ENCODE measurements at places on chromosomes 7 and 10. TPM values are rescaled to one million over a fixed set of nuclear protein-coding genes. Genes with fewer than 3 reads are reported as not detected.

The CCZ1 gene
- 64.1 TPM for total RNA-seq

The SFTPA1 gene
- not detected for total RNA-seq

The LRIT1 gene
- total RNA-seq = not detected

The NCF1 gene
- not detected for total RNA-seq

The SP8 gene
- total RNA-seq = 1.0 TPM

The ZWINT gene
- total RNA-seq = 19.4 TPM

The WDR86 gene
- 10.6 TPM for total RNA-seq

The TSPAN15 gene
- 29.0 TPM for total RNA-seq

The OGDHL gene
- 9.5 TPM for total RNA-seq

The FZD1 gene
- 8.1 TPM for total RNA-seq

The GATA3 gene
- total RNA-seq = 0.96 TPM

The ZNF365 gene
- total RNA-seq = 0.93 TPM

The GALNT17 gene
- 4.3 TPM for total RNA-seq

The TAS2R3 gene
- total RNA-seq = 1.3 TPM

The LAMB4 gene
- 1.9 TPM for total RNA-seq

The PALD1 gene
- total RNA-seq = 2.2 TPM

The CTAGE6 gene
- total RNA-seq = 0.07 TPM

The ITIH5 gene
- total RNA-seq = 22.8 TPM

The DNAJC9 gene
- 27.2 TPM for total RNA-seq

The WNT8B gene
- not detected for total RNA-seq

The CDC14C gene
- 0.23 TPM for total RNA-seq

The PDZD7 gene
- total RNA-seq = 6.0 TPM

The TFEC gene
- 34.8 TPM for total RNA-seq

The DPY19L1 gene
- total RNA-seq = 16.7 TPM

The CYP26C1 gene
- total RNA-seq = not detected

The EBF3 gene
- total RNA-seq = 0.77 TPM

The CPA1 gene
- total RNA-seq = 3.8 TPM

The BTBD16 gene
- total RNA-seq = 0.47 TPM

The ADRA2A gene
- 1.9 TPM for total RNA-seq

The TECPR1 gene
- total RNA-seq = 10.7 TPM

The UPP1 gene
- 12.7 TPM for total RNA-seq

The RNF32 gene
- 1.4 TPM for total RNA-seq

The CCT6A gene
- 166 TPM for total RNA-seq

The ITIH2 gene
- 194 TPM for total RNA-seq

The MAT1A gene
- 62.1 TPM for total RNA-seq
